ENCODE measurements at places on chromosomes 3 and 15. TPM values are rescaled to one million over a fixed set of nuclear protein-coding genes. Genes with fewer than 3 reads are reported as not detected.
A peak's percentile ranks its signal among the peaks of the same experiment; 100 is the strongest.

DNA sequence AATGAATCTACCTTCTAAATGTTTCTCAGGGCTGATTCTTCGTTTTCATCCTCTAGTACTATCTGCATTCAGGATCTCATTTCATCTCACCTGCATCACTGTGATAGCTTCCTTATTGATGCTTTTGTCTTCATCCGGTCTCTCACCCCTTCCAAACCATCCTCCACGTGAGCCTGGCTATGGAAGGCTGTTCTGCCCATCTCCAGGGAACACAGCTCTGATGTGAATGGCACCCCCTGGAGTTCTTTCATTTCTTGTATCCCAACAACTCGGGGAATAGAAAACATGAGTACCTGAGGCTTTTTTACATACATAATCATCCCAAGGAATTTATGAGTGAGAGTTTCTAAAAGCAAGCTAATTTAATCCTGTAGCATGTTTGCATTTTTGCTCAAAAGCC is 8.8 kb upstream of the DPPA4 start:
- DNase-seq: no peak

DNA sequence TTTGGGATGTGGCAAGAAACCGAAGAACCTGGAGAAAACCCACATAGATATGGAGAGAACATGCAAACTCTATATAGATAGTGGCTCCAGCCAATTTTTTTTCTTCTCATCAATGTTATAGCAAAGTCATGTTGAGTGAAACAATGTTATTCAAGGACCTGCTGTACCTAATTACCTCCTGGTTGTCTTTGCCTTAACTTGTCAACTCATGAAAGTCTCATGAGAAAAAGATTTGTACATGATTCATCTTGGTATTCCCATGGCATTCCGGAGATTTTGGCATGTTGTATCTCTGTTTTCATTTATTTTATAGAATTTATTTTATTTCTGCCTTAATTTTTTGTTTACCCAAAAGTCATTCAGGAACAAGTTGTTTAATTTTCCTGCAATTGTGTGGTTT is 303.8 kb upstream of the CDIN1 start:
- DNase-seq: no peak

DNA sequence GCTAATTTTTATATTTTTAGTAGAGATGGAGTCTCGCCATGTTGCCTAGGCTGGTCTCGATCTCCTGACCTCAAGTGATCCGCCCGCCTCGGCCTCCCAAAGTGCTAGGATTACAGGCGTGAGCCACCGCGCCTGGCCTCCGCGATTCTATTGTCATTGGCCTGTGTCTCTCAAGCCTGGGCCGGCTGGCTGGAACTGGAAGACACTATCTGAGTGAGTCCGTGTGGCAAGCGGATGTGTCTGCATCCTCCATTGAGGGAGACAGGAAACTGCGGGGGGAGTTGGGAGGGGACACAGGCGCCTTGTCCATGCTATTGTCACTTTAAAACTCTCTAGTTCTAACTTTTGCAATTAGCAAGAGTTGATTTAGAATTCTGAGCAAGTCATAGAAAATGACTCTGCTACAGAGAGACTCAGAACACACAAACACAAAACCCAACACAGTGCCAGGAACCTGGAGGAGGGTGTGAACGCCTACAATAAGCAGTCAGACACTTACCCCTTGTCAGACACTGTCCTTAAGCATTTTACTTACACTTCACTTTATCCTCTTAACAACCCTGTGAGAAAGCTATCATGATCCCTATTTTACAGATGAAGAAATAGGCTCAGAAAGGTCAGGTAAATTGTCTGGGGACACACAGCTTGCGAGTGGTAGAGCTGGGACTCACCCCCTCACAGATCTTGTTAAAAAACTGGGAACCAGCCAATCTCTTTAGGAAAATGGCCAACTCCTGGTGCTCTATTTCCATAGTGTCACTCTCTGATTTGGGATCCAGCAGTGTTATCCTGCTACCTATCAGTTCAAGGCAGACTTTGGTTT is 38.7 kb downstream of the ANP32A start:
- peak; percentile 10 for DNase-seq

GRCh38 chr3:134072881-134073582 is 43.3 kb upstream of the SLCO2A1 start:
- no peak for DNase-seq

DNA sequence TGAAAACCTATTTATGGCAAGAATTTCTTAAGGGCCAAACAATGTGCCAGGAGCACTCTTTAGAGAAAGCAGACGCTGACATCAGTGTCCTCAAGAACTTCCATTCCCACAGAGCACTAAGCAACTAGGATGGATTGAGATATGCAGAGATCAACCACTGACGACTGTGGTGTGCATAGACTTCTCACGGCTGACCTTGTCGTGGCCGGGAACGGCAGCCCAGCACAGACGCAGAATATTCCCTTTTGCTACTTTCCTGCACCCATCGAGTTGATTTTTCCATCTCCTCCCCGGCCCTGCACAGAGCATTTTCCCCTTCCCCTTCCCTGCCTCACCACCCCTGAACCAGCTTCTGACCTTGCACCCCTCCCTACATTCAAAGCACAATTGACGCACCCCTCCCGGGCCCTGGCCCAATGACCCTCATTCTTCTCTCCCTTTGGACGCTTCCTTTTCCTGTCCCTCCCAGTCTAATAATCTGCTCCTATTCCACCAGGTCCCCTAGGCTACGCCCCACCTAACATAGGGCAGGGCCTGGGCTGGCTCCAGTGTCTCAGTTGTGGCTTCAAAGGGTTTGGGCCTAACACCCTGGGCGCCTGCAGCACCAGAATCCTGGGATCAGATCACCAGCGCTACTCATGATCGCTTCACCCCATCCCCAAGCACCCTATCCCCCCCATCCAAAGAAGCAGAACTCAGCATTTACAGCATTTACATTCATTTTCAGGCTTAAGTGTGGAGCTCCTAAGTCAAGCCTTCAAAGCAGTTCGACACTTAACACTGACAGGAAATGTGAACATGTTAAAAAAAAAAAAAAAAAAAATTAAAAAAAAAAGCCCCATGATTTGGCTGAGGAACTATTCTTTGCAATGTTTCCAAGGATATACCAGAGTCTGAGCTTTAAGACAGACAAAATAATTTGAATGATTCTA is 151.2 kb downstream of the FOXP1 start:
- DNase-seq: peak; percentile 62

DNA sequence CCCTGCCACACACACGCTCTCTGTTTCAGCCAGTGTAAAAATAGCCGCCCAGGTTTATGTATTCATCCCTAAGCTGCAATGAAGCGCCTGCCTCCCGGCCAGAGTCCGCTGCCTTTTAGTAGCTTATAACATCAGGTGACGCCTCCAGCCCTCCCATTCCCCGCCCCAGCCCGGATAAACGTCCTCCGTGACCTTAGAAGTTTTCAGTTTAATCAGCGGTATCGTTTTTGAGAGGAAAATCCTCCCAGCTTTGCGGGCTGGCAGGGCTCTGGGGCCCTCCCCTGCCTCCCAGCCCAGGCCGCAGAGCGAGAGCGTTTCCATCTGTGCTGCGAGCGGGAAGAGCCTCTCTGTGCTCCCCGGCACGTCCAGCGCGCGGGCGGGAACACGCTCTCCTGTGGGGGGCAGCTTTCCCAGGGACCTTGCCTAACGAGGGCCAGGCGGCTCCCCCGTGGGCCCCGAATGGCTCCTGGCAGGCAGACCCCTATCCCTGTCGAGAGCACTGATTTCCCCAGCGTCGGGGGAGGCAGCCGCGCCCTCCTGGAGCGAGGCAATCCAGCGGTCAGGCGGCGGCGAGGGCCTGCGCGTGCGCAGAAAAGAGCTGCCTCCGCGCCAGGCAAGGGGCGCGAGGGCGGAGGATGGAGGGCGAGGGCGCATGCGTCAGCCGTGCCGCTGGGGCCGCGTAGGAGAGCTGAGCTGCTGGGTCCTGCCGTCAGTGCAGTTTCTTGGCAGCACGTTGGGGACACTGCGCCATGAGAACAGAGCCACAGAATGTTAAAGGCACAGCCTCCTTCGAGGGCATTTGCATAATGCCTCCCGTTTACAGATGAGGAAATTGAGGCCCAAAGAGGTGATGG is 71.1 kb downstream of the CCNL1 start:
- DNase-seq: peak; percentile 85

DNA sequence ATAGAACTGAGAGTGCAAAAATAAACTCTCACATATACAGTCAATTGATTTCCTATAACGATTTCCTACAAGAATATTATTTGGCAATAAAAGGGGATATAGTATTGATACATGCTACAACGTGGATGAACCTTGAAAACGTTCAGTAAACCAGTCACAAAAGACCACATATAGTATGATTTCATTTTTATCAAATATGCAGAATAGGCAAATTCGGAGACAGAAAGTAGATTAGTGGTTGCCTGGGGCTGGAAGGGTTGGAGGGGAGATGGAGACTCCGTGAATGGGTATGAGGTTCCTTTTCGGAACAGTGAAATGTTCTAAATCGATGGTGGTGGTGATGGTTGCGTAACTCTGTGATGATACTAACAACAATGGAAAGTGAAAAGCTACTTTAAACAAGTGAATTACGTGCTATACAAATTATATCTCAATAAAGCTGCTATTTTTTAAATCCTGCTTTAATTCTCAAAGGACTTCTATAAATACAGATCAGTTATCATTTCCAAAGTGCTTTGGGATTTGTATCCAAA is 6.0 kb downstream of the APOD start:
- DNase-seq: no peak

DNA sequence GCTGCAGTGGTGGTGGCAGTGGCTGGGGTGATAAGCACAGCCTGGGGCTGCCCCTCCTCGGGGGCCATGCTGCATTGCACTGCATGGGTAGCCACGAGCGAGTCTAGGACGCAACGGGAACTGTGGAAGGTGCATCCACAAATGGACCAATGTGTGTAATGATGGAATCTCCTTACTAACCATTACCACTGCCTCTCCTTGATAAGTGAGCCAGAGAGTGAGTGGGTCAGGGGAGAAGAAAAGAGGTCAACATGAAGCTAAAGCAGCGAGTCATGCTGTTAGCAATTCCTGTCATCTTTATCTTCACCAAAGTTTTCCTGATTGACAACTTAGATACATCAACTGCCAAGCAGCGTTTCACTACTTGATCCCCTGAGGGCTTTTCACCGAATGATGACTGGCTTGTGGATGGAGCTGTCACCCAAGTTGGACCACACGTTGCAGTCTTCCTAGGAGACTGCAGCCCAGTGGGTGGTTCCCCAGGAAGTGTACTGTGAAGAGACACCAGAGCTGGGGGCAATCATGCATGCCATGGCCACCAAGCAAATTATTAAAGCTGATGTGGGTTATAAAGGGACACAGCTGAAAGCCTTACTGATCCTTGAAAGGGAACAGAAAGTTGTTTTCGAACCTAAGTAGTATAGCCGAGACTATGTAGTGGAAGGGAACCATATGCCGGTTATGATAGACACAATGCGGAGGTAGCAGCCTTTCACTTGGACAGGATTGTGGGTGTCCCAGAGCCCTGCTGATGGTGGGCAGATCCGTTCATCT is 20.6 kb downstream of the SAMD7 start:
- no peak for DNase-seq

GRCh38 chr3:72123908-72124441 is 339.0 kb upstream of the PROK2 start:
- no peak for DNase-seq

The SLC9C1 gene
- not detected for total RNA-seq

DNA sequence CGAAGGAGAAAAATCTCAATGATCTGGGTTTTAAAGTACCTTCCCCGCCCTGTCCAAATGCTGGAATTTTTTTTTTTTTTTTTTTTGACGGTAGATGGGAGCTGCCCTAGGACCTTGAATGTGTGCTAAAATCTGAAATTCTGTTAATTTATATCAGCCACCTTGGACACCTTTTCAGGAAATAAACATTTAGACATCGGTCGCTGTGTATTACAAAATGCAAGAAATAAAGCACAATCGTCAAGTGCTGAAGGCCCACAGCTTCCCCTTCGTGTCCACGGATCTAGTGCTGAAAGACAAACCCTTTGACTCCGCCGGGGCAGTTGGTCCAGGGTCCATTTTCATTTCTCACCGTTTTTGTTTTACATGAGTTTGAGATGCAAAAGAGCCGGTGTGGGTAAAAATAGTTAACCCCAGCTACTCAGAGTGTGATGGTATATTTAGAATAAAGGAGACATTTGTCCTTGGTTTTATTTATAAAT is 90.2 kb upstream of the CHD2 start:
- no peak for DNase-seq

The SMAD6 gene
- 0.08 TPM for total RNA-seq

GRCh38 chr3:61575893-61576292 is 14.5 kb downstream of the PTPRG start:
- no peak for DNase-seq

GRCh38 chr3:134334901-134335280 is 39.4 kb downstream of the AMOTL2 start:
- DNase-seq: no peak

DNA sequence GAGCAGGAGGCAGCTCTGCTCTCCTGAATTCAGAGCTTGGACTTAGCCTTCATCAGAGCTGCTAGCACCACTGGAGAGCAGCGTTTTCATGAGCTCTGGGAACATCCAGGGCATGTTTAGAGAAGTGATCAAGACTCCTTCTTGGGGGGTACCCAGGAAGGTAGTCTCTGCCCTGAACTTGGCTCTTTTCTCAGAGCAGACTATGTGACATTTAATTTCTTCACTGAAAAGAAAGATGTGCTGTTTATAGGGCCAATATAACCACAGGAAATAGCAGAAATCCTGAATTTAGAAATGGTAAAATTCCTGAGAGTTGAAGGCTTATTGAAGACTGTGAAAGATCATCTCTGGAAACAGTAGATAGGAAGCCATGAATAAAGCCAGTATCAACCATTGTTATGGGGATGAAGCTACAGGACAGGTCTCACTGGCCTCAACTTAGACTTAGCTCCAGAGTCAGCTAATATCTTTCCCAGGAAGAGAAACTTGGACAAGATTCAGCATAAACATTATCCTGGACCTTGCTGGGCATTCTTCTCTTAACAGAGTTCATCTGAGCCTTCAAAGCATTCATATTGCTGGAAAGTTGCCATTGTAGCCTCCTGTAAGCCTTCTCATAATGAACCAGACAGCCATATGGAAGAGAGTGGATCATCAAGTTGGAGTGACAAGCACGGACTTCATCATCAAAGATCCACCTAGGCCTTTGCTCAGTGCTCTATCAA is 386.6 kb upstream of the THBS1 start:
- DNase-seq: no peak

All from naive thymus-derived CD8-positive, alpha-beta T cell (primary cell).